A549 treated with RU486 at 1 μM for 4 hours (cell line): ENCODE measurements at places on chromosomes 16 and 17. TPM values are rescaled to one million over a fixed set of nuclear protein-coding genes. Genes with fewer than 3 reads are reported as not detected.

The HOXB4 gene
- total RNA-seq: 0.09 to 0.15 TPM (median 0.12 TPM) in 3 of 5 replicates, not detected in the others

The CDH1 gene
- 3.7 to 4.7 TPM (median 4.4 TPM) in 5 replicates for total RNA-seq

The FBXO39 gene
- not detected in 5 replicates for total RNA-seq

The KRT36 gene
- not detected in 5 replicates for total RNA-seq

The SEZ6L2 gene
- 17.9 to 25.3 TPM (median 20.4 TPM) in 5 replicates for total RNA-seq

The BCAR1 gene
- total RNA-seq: 58.6 to 101 TPM (median 86.6 TPM) in 5 replicates

The ARL5C gene
- not detected in 5 replicates for total RNA-seq

The SLC12A3 gene
- total RNA-seq: not detected in 5 replicates

The CDH15 gene
- total RNA-seq: 0.10 TPM in 1 of 5 replicates, not detected in the others

The CYGB gene
- total RNA-seq: 0.73 to 1.4 TPM (median 1.1 TPM) in 5 replicates

The KLHDC4 gene
- 33.8 to 44.1 TPM (median 39.2 TPM) in 5 replicates for total RNA-seq

The SOST gene
- not detected in 5 replicates for total RNA-seq

The PLD2 gene
- total RNA-seq: 18.4 to 25.8 TPM (median 22.8 TPM) in 5 replicates

The TBC1D3L gene
- total RNA-seq: 7.4 to 12.7 TPM (median 11.4 TPM) in 5 replicates

The ABCA8 gene
- total RNA-seq: 0.30 to 0.62 TPM (median 0.34 TPM) in 4 of 5 replicates, not detected in the other

The SRR gene
- 6.9 to 12.3 TPM (median 8.7 TPM) in 5 replicates for total RNA-seq

The CDYL2 gene
- total RNA-seq: 0.19 to 1.1 TPM (median 0.56 TPM) in 5 replicates

The HYDIN gene
- total RNA-seq: 0.23 to 0.47 TPM (median 0.36 TPM) in 5 replicates

The PMM2 gene
- 88.0 to 104 TPM (median 94.4 TPM) in 5 replicates for total RNA-seq

The ITGA3 gene
- 435 to 522 TPM (median 487 TPM) in 5 replicates for total RNA-seq

The TGFB1I1 gene
- 36.6 to 57.9 TPM (median 44.1 TPM) in 5 replicates for total RNA-seq

The ZNF385C gene
- total RNA-seq: 0.19 to 0.51 TPM (median 0.27 TPM) in 5 replicates

The PMFBP1 gene
- total RNA-seq: 0.05 to 0.14 TPM (median 0.13 TPM) in 3 of 5 replicates, not detected in the others

The RBFOX1 gene
- total RNA-seq: not detected in 5 replicates

The DPEP3 gene
- total RNA-seq: not detected in 5 replicates

The CALB2 gene
- total RNA-seq: 6.7 to 9.8 TPM (median 7.3 TPM) in 5 replicates

The ARHGDIG gene
- 1.8 to 3.6 TPM (median 2.5 TPM) in 5 replicates for total RNA-seq

The SPAG5 gene
- 72.4 to 90.1 TPM (median 77.8 TPM) in 5 replicates for total RNA-seq

The CES3 gene
- 1.5 to 2.2 TPM (median 1.9 TPM) in 5 replicates for total RNA-seq
